ENCODE measurements at places on chromosomes 6 and 20.

- DNase-seq: no peak
These were observed 33.5 kb downstream of the CFAP61 start for GRCh38 chr20:20085812-20086211.

DNA sequence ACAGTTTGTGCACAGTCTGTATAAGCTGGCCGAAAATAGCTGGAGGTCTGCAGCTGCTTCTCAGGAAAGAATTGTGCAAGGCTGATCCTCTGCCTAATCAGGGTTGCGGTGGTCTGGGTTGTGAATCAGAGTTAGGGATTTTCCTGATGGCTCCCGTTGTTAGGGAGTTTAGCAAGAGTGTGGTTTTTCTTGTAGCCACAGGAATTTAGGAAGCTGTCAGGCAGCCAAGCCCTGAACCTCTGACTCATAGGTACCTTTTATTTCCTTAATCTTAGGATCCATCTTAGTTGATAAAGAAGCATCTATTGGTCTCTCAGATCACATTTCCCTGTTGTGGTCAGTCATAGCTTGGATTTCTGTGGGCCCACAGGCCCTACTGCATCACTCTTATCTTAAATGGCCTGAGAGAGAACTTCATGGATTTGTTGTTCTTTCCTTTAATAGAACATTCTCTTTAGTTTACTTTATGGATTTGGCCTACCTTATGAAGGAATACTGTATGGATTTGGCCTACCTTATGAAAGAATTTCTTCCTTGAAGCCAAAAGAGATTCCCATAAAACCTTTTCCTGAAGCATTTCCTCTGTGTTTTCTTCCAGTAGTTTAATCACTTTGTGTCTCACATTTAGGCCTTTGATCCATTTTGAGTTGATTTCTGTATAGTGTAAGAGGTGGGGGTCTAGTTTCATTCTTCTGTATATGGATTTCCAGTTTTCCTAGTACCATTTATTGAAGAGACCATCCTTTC, 10.3 kb downstream of the KIF25 start:
- DNase-seq: no peak

- DNase-seq: no peak
These were observed 40.7 kb downstream of the SLC22A3 start for GRCh38 chr6:160388922-160389321.

DNA sequence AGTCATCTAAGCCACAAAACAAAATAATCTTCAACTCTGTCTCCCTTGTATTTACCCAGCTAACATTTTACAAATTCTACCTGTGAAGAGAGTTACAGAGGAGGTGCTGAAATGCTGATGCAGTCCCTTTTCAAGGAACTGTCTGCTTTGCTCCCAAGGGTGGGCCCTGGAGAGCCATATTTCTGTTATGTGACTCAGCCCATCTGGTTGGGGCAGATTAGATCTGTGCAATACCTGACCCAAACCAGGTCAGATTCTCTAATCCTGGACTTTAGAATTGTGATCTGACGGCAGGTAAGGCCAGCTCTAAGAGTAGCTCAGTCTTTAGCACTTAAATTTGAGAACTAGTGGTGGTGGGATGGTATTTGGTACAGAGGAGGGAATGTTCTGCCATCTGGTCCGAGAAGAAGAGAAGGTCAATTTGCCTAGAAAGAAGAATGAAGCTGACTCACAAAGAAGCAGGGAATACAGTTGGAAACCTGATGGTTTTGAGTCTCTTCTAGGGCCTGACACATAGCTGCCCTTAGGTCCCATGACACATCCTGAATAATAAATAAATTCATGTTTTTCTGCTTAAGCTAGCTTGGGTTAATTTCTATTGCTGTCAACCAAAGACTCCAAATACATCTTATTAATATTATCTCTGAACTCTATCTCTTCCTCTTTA, 8.1 kb downstream of the ZNF311 start:
- DNase-seq: no peak

GRCh38 chr20:38748861-38749149, 545 bp downstream of the ACTR5 start:
- peak; percentile 77 for DNase-seq

Measured in activated CD8-positive, alpha-beta memory T cell treated with anti-CD3 and anti-CD28 coated beads, Interleukin-2, amount 50 U/mL, for 48 hours (primary cell).